ENCODE measurements at places on chromosomes 13 and 19. TPM values are rescaled to one million over a fixed set of nuclear protein-coding genes. Genes with fewer than 3 reads are reported as not detected.

The PEG3 gene
- total RNA-seq, result 126 TPM

The AMER2 gene
- not detected for total RNA-seq

The KLK3 gene
- total RNA-seq, result not detected

The CALR3 gene
- total RNA-seq, result under 0.01 TPM

The PPAN gene
- 14.6 TPM for total RNA-seq

The CCDC169 gene
- total RNA-seq, result 2.1 TPM

The DACH1 gene
- total RNA-seq, result 6.8 TPM
